Esophagus mucosa (tissue), 1 donor: ENCODE measurements at places on chromosomes 1 and 21.
A peak's percentile ranks its signal among the peaks of the same experiment; 100 is the strongest.

- ATAC-seq = peak; percentile 55
Observed at GRCh38 chr1:111127923-111128643, 11.8 kb downstream of the DRAM2 start.

- ATAC-seq = no peak
Observed at GRCh38 chr1:231855361-231855760, 228.8 kb downstream of the DISC1 start.

DNA sequence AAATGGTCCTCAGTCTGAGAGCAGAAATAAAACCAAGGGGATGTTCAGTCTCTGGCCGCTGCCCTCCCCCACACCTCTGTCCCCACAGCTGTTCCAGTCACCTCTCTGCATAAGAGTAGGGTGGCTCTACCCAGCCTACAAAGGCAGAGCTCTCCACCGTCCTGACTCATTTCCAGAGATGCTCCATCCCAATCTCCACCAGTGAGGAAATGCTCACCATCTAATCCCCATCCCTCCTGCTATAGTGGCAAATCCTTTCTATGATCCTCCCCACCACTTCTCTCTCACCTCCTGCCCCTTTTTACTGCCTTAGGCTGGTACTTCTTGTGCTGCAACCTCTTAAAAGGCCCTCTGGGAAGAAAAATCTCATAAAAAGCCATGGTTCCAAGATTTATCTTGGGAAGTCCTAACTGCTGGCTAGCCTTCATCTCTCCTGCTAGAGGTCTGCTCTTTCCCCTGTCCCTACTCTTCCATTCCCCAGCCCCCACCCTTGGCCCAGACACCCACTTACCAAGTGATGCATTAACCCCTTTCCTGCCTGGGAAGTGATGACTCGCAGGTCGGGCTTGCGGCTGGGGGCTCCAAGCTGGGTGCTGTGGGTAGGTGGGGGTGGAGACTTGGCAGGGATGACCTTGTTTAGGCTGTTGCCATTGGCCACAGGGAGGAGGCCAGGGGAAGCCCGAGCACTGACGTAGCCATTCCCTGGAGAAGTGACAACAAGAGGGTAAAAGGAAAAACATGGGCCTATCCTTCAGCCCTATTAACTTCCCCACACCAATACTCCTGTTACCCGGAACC lies 23.9 kb downstream of the MEF2D start:
- peak; percentile 14 for ATAC-seq

GRCh38 chr1:229397762-229398161 lies 36.1 kb downstream of the ACTA1 start:
- no peak for ATAC-seq

- ATAC-seq = no peak
Observed at GRCh38 chr1:74436078-74436477, 76.3 kb downstream of the LRRC53 start.

DNA sequence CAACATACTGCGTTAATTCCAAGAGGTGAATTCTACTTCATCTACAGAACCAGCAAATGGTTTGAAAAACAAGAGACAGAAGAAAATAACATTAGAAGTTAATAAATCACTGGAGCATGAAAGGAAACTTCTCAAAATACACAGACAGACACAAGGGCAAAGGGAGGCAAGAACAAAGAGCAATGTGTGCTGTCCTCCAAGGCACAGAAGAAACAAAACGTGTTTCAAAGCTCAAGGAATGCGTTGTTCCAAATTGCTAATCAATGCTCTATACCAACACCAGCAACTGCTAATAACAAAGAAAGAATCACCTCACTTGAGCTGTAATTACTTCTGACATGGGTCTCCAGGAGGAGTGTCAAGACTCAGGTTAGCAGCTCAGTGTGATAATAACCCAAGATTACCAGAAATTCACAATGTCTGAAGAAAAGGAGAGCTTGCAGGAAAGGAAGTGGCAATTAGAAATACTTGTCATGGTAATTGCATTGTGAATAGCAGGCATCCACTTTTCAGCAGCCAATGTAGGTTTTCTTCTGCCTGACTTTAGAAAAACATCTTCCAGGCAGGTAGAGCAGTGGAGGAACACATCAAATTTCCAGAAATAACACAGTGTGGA lies 175.4 kb downstream of the SEC16B start:
- ATAC-seq = no peak

- ATAC-seq = peak; percentile 62
Observed at GRCh38 chr1:206117151-206117948, at the start of gene AVPR1B. Gene AVPR1B, minus strand, starts transcription at chr1:206117388. Its CDS starts 498 bp downstream, at chr1:206116890.

GRCh38 chr1:175904808-175905207 lies 161.4 kb upstream of the TNR start:
- no peak for ATAC-seq

- no peak for ATAC-seq
Observed at GRCh38 chr1:169653873-169654272, 23.9 kb upstream of the SELP start.

- no peak for ATAC-seq
Observed at GRCh38 chr1:170410401-170411166, 121.4 kb upstream of the GORAB start.

DNA sequence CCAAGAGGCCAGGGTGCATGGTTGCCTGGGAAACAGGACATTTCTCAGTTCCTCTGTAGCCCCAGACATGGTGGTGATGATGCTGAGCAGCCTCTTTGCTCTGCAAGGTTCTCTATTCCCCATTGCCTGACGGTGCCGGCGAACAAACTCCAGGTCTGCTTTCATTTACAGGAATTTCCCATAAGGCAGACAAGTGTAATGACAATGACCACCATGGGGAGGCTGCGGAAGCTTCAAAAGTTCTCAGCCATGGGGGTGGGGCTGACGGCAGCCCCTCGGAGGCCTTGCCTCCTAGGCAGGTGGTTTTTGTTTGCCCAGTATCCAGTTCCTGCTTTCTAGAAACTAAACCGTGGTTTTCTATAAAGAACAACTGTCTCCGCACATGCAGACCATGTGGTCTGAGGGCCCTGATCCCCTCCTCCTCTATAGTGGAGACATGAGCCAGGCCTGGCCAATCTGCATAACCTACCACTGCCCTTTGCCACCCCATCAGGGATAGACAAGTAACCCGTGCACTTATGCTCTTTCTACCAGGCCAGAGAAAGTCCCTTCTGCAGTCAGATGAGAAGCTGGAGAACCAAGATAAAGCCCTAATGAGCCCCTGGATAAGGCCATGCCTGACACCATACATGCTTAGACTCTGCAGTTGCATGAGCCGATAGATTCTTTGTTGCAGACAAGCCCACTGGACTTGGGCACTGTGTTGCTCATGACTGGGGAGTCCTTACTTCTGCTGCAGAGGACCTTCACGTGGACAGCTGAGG lies 54.1 kb downstream of the LDLRAD2 start:
- no peak for ATAC-seq

DNA sequence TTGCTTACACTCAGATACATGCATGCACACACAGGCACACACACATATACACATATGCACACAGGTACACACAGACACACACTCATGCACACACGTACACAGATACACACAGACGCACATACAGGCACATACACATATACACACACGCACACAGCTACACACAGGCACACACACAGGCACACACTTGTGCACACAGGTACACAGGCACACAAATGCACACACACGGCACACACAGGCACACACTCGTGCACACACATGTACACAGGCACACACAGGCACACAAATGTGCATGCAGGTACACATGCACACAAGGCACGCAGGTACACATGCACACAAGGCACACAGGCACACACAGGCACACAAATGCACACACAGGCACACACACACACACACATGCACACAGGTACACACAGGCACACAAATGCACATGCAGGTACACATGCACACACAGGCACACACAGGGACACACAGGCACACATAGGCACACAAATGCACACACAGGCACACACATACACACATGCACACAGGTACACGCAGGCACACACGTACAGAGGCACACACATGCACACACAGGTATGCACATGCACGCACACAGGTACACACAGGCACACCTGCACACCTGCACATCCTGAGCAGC lies 110.0 kb downstream of the WDR4 start:
- ATAC-seq = no peak

DNA sequence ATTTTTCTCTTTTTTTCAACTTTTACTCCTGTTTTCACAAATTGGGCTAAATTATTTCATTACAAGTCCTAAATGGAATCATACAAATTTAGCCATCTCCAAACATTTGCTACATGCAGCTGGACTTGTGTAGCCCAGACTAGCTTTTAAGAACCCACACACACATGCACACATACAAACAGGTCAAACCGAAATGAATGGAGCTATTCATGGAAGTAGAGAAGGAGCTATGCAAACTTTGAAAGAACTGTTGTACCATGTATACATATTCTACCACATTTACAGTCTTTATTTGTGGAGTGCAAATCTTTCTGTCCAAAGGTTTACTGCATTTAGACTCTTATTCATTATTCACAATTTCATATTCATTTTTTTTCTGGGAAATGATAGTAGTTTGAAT lies 189.1 kb upstream of the RNPC3 start:
- no peak for ATAC-seq

DNA sequence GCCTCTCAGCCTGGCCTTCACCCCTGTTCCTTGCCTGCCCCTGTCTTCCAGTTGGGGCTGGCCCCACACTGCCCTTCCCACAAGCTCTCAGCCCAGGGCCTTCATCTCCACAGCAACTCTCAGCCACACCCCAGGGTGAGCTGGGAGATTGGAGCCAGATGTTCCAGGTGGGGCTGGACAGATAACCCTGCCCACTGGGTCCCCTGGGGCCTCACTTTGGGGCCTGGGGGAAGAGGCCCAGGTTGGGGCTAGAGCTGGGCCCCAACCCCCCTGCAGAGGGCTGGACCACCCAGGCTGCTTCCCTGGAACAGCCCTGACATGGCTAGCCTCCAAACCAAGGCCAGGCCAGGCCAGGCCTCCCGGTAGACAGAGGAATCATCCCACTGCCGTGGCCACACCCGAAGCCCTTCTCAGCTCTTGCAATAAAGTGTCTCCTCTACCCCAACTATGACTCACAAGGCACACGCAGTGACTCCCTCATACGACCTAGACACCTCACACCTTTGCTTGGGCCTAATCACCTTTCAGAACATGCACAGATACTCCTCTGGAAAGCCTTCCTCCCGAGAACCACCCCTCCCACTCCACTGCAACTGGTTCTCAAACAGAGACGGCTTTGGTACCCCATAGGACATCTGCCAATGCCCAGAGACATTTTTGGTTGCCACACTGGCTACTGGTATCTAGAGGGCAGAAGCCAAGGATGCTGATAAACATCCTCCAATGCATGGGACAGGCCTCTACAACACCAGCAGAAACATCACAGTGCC lies 22.2 kb downstream of the SLC2A1 start:
- ATAC-seq = peak; percentile 60
